Iris pigment epithelial cell (primary cell): ENCODE measurements at places on chromosomes 7 and 10.

GRCh38 chr10:74150204-74150989 is at the start of gene AP3M1:
Gene AP3M1 (minus strand): TSS chr10:74150828. CDS start chr10:74138379, 12,449 bp downstream.
- DNase-seq: no peak

DNA sequence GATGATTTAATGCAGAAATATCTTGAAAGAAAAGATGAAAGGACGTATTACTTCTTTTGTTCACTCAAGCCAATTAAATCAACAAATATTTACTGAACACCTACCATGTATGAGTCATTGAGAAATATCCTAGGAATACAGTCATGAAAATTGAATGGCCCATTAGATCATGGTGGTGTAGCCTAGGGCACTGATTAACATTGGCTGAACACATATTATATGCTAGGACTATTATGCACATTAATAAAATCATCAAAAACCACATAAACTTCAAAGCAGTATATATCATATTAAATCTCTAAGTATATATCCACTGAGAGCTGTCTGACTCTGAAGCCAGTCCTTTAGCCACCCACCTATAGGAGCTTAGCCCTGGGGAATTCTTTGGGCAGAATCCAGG is 41.8 kb downstream of the FAM204A start:
- DNase-seq: no peak

- DNase-seq: no peak
Observed at GRCh38 chr7:100208911-100209408, 10.8 kb upstream of the PVRIG start.

GRCh38 chr10:45023426-45023825 is 22.7 kb downstream of the ZNF22 start:
- DNase-seq: peak; percentile 66

- peak; percentile 31 for DNase-seq
Observed at GRCh38 chr10:26557641-26558014, 119.5 kb downstream of the APBB1IP start.

DNA sequence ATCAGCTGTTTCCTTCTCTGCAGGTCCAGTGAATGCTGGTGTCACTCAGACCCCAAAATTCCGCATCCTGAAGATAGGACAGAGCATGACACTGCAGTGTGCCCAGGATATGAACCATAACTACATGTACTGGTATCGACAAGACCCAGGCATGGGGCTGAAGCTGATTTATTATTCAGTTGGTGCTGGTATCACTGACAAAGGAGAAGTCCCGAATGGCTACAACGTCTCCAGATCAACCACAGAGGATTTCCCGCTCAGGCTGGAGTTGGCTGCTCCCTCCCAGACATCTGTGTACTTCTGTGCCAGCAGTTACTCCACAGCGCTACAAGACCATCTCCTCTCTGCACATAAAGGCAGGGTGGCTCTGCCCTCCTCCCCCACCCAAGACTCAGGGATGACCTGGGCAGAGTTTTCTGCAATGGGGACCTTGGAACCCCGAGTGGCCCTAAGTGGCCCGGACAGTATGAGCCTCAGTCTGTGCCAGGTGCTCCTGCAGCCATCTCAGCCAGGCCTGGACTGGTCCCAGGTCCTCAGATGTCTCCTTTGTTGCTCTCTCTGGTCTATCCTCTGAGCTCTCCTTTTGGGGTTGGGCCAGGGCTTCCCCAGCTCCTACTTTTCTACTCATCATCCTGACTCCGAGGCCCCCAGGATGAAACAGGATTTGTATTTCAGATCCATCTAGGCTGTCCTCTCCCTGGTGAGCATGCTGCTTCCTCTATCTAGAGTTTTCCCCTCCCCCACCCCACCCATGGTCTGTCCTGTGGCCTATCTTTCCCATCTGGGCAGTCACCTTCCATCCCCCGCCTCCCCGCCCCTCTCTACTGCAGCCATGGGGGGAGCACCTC is 212.1 kb upstream of the PRSS58 start:
- no peak for DNase-seq

DNA sequence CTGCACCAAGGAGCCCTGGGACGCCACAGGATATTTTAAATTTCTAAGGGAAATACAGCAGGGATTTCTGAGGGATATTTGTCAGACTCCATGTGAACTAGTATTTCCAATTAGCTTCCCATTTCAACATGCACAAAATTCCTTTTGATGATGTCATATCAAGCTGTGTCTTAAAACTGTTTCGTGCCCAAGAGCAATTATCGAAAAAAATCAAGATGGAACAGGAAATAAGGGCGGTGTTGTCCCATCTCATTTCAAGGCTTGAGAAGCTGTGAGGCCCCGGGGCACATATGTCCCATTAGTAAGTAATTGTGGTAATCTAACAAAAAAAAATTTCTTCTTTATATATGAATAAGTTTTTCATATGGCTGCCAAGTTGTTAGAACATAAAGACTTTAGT is 47.4 kb downstream of the PPP1R17 start:
- DNase-seq: no peak

DNA sequence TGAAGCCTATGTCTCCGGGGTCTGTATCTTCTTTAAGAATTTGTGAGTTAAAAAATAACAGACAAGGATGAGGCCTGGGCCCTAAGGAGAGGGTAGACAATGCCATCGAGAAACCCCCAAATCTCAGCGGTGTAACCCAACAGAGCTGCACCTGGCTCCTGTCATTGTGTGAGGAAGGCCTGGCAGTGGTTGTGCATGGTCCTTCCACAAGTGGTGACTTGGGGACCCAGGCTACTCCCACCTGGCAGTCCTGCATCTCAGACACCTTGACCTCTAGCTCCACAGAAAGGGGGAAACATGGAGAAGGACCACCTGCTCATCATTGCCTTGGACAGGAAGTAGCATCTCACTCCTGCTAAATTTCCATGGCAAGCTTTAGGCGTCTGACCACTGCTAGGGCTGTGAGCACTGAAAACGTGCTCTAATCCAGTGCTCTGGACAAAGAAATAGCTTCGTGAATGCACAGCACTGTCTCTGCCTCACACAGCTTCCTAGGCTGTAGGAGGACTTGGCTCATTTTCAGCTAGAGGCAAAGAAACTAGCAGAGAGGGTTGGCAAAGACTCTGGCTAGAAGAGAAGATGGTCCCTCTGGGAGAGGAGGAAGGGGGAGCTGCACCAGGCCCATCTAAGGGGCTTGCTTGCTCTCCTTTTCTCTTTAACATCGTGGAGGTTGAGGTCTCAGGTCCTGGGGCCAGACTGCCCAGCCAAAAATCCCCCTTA is 273.9 kb upstream of the ZMIZ1 start:
- no peak for DNase-seq

- peak; percentile 63 for DNase-seq
Observed at GRCh38 chr7:16071246-16071857, 350.0 kb downstream of the CRPPA start.

DNA sequence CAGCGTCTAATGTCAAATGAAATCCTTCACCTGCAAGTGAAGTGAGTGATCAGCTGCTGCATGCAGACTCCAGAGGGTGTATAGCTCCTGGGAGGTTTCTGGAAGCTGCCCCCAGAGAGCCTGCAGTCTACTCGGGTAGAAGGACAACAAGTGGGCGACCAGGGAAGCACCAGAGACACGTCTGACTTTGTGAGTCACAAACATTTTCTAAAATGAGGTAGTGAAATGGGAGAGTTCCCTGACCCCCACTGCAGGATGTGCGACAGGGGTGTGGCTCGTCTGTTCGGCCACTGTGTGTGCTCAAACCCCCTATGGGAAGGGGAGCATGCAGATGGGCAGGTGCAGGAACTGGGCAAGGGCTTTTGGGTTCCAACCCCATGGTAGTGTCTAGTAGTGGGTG is 177.1 kb upstream of the PRKCQ start:
- no peak for DNase-seq
